ENCODE measurements at places on chromosomes 1 and 21.
A peak's percentile ranks its signal among the peaks of the same experiment; 100 is the strongest.

- peak; percentile 18 for DNase-seq
Observed at GRCh38 chr1:227945891-227946623, 1.7 kb downstream of the WNT9A start.

DNA sequence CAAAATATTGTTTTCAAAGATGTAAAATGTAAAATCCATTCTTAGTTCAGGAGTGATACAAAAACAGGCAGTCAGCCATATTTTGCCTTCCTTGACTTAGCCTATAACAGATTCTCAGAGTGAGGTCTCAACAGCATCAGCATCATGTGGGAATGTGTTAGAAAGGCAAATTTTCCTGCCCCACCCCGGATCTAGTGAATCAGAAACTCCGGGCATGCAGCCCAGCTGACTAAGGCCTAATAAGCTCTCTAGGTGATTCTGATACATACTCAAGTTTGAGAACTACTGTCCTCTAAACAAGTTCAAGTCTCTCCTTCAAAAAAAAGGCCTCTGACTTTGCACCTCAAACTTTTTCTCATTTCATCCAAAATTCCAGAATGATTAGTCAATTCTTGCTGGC lies 46.9 kb upstream of the PRRC2C start:
- no peak for DNase-seq

- DNase-seq: no peak
Observed at GRCh38 chr1:184755226-184756065, 788 bp upstream of the EDEM3 start.

- DNase-seq: no peak
Observed at GRCh38 chr21:29676395-29676794, 263.4 kb downstream of the GRIK1 start.

GRCh38 chr1:68623700-68624099 lies 126.8 kb upstream of the DEPDC1 start:
- no peak for DNase-seq

GRCh38 chr1:205967554-205968335 lies 24.5 kb upstream of the SLC26A9 start:
- no peak for DNase-seq

DNA sequence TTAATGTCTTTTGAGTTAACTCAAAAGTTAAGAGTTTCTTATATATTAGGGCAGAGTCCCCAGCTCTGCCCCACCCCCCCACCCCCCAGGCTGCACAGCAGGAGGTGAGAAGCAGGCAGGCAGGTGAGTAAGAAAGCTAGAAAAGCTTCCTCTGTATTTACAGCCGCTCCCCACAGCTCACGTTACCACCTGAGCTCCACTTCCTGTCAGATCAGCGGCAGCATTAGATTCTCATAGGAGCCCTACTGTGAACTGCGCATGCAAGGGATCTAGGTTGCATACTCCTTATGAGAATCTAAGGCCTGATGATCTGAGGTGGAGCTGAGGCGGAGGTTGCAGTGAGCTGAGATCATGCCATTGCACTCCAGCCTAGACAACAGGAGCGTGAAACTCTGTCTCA lies 81.9 kb downstream of the SIM2 start:
- no peak for DNase-seq

DNA sequence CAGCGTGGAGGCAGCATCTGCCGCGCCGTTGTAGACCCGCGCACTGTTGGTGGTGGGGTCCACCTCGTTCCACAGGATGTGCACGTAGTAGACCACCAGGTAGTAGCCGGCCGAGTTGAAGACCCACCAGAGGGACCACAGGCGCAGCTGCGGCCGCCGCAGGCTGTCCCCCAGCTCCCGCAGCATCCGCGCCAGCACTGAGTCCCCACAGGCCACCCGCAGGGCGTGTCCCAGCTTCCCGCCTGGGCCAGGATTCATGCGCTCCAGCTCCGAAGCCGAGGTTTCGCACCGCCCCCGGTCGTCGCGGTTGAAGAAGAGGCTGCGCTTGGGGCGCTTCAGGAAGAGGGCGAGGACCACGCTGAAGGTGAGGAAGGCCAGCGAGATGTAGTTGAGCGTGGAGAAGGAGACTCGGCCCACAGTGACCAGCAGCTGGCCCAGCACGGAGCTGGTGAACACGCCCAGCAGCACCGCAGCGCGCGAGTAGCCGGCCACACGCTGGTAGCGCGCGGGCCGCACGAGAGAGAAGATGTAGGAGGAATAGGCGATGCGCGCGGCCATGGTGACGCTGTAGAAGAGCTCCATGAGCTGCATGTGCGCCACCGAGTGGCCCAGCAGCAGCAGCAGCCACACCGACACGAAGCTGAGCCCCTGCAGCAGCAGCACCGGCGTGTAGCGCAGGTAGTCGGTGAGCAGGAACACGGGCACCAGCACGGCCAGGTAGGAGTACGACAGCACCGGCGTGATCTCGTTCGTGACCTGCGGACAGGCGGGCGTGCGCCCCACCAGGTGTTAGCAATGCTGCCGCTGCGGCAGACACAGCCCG lies 10.6 kb downstream of the SLC19A1 start:
- DNase-seq: peak; percentile 12

DNA sequence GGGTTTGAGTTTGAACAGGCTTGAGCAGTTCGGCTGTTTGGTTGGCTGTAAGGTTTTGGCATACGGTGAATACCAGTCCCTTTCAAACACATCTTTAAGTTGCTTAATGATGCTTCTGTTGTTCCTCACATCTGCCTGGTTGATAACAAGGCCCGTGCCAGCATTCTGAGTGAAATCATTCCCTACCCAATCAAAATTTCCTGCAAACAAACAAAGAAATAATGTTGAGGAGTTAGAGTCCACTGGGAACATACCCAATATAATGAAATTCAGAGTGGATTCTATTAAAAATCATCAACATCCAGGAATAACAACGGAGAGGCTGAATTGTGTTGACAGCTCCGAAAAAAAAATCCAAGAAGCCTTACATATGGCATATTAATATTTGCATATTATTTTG lies 91.0 kb upstream of the MAP1LC3C start:
- DNase-seq: no peak

DNA sequence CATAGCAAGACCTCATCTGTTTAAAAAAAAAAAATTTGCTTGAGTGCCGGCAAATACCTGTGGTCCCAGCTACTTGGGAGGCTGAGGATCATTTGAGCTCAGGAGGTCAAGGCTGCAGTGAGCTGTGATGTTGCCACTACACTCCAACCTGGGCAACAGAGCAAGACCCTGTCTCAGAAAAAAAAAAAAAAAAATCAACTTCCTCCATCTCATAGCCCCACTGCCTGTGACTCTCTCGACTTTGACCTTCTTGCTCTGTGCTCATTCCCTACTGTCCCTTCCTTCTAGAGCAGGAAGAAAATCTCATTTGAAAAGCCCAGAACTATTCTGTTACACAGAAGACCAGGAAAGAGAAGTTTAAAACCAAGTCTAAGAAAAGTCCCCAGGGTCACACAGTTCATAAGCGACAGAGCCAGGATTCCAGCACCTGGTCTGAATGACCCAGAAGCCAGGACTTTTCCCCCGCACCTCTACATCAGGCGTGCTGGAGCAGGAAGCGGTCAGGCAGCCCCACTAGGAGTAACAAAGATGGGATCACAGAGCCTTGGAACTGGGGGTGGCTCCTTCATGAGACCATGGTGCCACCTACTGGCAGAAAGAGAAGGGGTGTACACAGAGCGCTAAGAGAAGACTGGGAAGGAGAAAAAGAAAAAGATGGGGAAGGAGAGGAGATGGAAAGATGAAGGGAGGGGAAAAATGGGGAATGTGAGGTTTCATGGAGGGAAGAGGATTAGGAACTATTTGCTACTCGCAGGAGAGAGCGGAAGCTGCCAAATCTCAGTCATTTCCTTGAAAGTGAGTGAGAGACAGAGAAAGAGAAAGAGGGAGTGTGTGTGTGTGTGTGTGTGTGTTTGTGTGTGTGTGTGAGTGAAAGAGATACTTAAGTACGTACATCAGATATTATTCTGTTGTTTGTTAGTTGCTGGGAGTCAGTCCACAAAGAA lies 3.1 kb upstream of the P3R3URF start:
- peak; percentile 77 for DNase-seq

DNA sequence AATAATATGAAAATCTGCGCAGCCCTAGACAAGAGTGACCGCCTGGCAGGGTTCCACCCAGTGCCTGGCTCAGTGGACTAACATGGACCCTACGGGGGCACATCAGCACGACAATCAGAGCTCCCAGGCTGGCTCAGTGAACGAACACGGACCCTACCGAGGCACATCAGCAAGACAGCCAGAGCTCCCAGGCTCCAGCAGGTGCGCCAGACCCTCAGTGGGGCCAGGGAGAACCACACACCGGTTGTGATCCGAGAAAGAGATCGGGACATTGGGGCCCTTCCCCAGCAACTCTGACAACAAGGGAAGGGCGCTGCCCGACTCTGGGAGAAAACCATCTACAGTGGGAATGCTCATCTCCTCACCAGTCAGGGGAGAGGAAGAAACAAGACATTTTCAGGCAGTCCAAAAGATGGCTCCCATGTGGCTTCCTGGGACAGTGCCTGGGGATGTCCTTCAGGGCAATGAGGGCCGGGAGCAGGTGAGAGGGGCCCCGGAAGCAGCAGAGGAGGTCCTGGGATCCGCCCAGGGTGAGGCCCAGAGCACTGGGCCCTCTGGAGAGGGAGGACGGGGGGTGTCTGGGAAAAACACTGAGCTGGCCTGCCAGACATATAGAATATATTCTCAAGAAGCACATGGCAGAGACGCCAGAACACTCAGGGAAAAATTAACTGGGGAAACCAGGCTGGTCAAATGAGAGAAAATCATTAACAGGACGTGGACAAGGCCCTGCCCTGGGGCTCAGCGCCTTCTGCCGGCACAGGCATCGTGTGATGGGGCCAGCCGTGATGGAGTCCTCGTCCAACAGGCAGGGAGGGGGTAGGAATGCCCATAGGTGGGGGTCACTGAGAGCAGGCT lies 4.8 kb downstream of the ARHGEF16 start:
- peak; percentile 2 for DNase-seq

DNA sequence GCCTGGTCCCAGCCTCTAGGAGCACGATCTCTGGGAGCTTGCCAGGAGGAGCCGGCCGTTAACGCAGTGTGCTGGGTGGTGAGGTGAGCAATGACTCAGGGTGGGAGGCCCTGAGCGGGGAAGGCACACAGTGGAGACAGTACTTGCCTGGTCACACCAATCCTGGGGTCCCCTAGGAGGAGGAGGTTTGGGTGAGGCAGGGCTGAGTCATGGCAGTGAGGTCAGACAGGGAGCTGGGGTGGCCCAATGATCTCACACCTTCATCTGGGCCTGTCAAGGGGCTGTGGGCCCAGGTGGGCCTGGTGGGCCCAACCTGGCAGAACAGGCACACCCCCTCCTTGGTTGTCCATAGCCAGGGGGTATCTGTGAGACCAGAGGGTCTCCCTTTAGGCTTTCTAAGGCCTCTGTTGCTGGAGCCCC lies 8.6 kb upstream of the EDN2 start:
- DNase-seq: no peak

GRCh38 chr1:89102021-89102420 lies 23.9 kb downstream of the GBP2 start:
- no peak for DNase-seq

- no peak for DNase-seq
Observed at GRCh38 chr1:236400061-236400603, 6.0 kb downstream of the EDARADD start.

GRCh38 chr21:33238565-33239255 lies 9.0 kb downstream of the IFNAR2 start:
- DNase-seq: no peak

DNA sequence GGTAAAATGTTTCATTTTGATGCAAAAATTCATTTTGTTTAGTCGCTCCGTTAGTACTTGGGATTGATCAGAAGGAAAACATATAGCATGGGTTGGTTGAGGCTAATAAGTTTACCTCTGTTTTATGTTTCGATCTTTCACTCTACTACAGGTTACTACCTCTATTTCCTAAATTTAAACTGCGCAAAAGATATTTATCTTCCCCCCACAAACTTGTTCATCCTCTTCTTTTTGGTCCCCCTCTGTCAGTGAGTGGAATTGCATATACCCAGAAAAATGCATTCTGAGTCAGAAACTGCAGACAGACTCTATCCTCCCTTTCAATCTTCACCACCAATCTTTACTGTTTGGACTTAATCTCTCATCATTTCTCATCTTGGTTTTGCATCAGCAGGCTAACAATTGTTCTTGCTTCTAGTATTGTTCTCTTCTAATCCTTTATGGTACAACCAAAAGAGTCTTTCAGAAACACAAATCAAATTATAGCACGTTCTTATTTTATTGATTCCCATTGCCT lies 316.0 kb upstream of the ADGRL4 start:
- DNase-seq: no peak

Measured in BE2C (cell line).